Keratinocyte (primary cell): ENCODE measurements at places on chromosomes 16 and 17.
A peak's percentile ranks its signal among the peaks of the same experiment; 100 is the strongest.

- no peak for DNase-seq
These were observed 28.6 kb upstream of the GPRC5B start for GRCh38 chr16:19913340-19913645.

- no peak for DNase-seq
These were observed 9.5 kb downstream of the DEF8 start for GRCh38 chr16:89958068-89958467.

GRCh38 chr17:16938031-16938430 is 33.9 kb downstream of the TNFRSF13B start:
- DNase-seq, result no peak

- DNase-seq, result no peak
These were observed 201.2 kb upstream of the CACNG3 start for GRCh38 chr16:24054741-24055491.

GRCh38 chr16:74448990-74449389 is 27.7 kb upstream of the CLEC18B start:
- peak; percentile 72 for DNase-seq

DNA sequence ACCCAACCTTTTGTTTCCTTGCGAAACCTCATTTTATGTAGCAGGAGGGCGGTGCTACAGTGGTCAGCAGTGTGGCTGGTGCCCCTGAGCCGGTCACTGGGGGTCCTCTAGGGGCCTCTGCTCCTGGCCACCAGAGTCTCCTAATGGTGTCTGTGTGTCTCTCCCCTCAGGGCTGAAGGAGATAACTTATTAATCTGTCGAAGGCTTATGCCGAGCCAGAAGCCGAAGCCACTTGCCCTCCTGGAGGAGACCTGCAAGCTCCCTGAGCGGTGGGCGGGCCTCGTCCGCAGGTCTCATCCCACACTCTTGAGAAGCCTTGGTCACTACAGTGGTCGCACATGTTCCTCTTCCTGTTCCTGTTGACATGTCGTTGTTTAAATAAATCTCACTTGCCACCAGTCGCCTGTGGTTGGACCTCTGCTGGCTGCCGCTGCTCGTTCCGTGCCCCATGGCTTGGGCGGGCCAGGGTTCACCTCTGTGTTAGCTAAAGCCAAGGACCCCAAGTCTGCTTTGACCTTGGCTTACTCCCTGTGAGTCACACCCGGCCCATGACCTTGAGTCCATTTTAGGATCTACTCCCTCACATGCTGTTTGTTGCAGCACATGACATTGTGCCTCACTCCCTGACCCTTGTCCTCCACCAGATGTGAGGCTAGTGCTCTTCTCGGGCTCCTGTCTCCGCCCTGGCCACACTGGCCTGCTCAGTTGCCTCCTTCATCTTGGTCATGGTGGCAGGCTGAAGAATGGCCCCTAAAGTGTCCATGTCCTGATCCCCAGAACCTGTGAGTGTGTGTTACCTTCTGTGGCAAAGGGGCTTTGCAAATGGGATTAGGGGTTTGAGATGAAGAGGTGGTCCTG is 38.7 kb upstream of the AQP8 start:
- no peak for DNase-seq

- DNase-seq, result no peak
These were observed 48.8 kb downstream of the MYH11 start for GRCh38 chr16:15808071-15808470.

DNA sequence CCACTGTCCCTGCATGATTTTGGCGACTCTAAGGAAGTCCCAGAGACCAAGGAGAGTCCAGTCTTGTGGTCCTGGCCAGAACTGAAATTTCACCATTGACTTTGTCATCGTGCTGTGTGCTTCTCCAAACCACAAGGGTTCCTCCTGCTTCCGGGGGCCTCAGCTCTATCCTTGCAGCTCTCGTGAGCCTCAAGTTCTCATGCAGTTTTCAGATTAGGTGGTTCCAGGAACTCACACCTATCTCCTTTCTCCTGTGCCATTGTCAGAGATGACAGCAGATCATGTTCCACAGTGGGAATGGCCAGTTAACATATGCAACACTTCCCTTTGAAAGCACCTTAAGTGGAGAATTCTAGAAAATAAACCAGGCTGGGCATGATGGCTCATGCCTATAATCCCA is 97.9 kb upstream of the CRHR1 start:
- no peak for DNase-seq

- DNase-seq, result no peak
These were observed 40.9 kb downstream of the RAP1GAP2 start for GRCh38 chr17:2837147-2837561.

DNA sequence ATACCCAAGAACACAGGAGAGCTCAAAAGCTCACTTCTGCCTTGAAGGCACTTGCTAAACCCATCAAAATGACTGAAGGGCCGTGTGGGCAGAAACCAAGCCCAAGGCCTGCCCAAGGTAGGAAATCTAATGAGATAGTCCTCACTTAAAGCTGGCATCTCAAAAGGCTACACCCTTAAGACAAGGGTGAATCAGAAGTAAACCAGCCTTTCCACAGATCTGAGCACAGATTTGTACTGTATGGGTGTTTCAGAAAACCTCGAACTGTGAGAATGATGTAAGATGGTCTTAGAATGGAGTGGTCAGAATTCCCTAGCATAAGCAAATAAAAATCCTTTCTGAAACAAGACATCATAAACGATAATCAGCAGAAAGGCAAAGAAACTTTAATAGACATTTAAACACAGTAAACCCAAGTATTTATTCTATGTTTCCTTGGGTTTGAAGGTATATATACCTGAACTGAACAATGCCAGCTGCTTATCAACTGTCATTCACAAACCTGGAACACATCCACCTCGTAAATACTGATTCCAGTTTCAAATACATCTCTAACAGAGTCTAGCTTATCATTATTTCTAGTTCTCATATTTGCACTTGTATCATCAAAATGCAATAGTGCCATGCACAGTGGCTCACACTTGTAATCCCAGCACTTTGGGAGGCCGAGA is 37.8 kb downstream of the GLG1 start:
- DNase-seq, result no peak

DNA sequence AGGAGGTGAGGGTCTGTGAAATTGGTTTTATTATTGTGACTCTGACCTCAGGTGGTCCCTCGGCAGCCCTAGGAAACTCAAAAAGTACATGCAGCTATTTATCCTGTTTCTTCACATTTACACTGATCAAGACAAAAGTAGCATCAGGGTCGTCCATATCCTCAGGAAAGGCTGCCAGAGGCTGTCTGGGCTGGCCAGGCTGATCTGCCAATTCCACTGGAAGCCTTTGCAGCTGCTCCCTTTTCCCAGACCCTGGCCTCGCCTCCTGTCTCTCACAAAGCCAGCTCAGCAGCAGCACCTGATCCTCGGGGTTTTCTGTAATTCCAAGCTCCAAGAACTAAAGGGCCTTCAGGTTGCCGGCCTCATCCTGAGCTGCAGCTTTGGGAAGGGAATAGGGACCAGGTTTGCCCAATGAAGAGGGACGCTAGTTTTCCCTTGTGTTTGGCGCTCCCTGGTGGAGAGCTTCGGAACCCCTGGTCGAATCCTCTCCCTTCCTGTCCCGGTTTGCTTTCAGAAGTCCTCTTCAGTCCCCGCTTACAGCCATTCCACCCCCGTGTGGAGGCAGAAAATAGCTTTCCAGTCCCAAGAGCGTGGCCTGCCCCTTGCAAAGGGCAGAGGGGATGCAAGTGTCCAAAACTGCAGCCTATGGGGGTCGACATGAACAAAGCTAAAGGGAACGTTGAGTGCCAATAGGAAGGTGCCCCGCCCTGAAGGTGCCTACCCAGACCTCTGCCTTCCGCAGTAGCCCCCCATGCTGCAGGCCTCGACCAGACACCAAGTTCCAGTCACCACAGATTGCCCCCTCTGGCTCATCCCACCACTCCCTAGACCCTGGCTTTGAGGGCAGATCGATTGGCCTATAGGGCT is 13.4 kb downstream of the MFSD6L start:
- no peak for DNase-seq

DNA sequence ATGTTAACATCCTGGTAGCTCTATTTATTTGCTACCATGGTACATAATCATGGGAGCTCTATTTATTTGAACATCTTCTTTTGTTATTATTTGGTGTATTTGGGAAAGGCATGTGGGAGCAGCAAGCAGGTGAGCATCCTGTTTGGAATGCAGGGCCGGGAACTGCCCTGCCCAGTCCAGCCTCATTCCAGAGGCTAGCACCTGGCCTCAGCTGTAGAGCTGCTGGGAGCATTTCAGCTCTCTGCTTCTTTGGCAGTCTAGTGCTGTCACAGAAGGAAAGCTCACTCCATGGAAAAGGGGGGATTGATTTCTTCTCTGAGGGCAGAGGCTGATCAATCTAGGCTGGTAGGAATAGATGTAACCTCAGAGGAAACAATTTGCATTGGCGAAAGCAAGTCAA is 112.5 kb downstream of the WWOX start:
- DNase-seq, result peak; percentile 48

GRCh38 chr16:75294773-75295459 is 43.5 kb upstream of the BCAR1 start:
- DNase-seq, result no peak

- DNase-seq, result no peak
These were observed 1151.9 kb upstream of the GOT2 start for GRCh38 chr16:59886021-59886420.
